Inflammatory macrophage treated with lipopolysaccharide for 1 hour (primary cell): ENCODE measurements at places on chromosomes 6 and 20.
A peak's percentile ranks its signal among the peaks of the same experiment; 100 is the strongest.

GRCh38 chr6:27902335-27903314, 9.6 kb downstream of the OR2B2 start:
- peak; percentile 72 for DNase-seq

- DNase-seq: no peak
Measured at GRCh38 chr20:53283597-53283996, 310.0 kb downstream of the ZNF217 start.

GRCh38 chr6:169619650-169620049, 82.2 kb downstream of the WDR27 start:
- no peak for DNase-seq

- no peak for DNase-seq
Measured at GRCh38 chr6:165987483-165988301, 180.0 kb downstream of the TBXT start.

- no peak for DNase-seq
Measured at GRCh38 chr20:38085026-38085425, 51.5 kb downstream of the RPRD1B start.

GRCh38 chr6:35512006-35512405, 690 bp downstream of the TULP1 start:
- DNase-seq: no peak

- no peak for DNase-seq
Measured at GRCh38 chr6:69232008-69232407, 564.8 kb downstream of the LMBRD1 start.

- no peak for DNase-seq
Measured at GRCh38 chr20:18187020-18187419, 49.4 kb downstream of the KAT14 start.

GRCh38 chr6:150521482-150521881, 78.2 kb upstream of the PLEKHG1 start:
- no peak for DNase-seq

GRCh38 chr6:30890646-30891449, 6.5 kb downstream of the DDR1 start:
- no peak for DNase-seq

DNA sequence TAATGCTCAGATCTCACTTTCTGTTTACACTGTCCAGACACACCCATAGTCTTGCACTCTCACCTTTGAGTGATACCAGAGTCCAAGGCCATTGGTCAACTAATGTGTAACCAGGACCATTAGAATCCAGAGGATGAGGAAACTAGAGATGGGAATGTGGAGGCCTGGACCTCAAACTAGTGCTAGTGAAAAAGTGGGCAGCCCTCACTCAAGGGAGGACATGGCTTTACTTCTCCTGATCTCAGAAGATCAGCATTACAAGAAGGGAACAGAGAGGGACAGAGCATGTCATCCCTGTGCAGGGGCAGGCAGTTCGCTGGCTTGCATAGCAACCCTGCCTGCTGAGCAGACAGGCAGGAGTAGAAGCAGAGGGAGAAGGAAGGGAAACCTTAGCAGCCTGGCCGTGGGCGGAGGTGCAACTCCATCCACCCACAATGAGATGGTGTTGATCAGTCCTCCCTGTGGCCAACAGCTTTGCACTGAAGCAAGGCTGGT, 22.6 kb upstream of the XRN2 start:
- no peak for DNase-seq

DNA sequence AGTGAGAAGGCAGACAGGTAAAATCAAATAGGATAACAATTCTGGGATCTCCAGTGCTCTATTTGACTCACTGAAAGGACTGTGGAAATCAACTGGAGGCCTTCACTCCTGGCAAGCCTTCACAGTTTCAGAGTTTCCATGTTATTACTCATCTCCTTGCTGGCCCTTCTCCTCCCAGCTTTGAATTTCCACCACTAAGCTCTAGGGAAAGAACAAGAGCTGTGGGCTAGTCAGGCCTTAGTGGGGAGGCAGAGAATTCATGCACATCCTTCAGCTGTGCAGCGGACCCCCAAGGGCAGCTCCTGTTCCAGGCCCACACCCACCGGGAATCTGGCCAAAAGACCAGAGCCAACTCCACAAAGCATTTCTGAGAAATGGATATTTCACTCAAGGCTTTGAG, 26.0 kb downstream of the MYLIP start:
- no peak for DNase-seq

- no peak for DNase-seq
Measured at GRCh38 chr6:157024745-157025144, 247.6 kb downstream of the ARID1B start.
